Activated T-cell treated with anti-CD3 and anti-CD28 coated beads, Interleukin-2, amount 50 U/mL, for 72 hours (primary cell): ENCODE measurements at places on chromosomes 3 and 15.
A peak's percentile ranks its signal among the peaks of the same experiment; 100 is the strongest.

GRCh38 chr15:42704492-42704926, 32.4 kb downstream of the CDAN1 start:
- peak; percentile 66 for DNase-seq

DNA sequence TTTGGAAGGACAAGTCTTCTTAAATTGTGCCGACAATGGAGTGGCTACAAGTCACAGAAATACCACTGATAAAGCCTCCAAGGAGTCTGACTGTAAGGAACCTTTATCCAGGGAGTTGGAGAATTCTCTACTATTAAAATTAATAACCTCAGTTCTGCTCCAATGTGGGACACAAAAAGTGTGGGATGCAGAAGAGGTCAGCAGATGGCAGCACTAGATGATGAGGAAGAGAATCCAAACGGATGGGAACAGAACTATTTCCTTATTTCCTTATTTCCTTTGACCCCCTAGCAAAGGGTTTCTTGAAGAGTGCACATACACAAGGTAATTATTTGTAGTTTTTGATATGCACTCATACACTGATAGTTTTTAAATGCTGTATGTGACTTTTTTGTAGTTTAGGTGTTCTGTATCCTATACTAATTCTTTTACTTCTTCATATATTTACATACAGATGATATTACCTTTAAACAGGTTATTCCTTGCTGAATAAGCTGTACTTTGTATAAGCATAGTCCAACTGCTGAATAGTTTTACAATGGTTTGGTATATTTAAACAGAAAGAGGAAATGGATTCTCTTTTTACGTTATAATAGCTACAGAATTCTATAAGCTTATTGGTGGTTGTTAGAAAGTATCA, 25.6 kb upstream of the NLGN1 start:
- DNase-seq: no peak

GRCh38 chr3:32698506-32698905, 13.5 kb downstream of the CNOT10 start:
- no peak for DNase-seq

GRCh38 chr3:67790043-67790442, 135.6 kb upstream of the SUCLG2 start:
- peak; percentile 42 for DNase-seq

- no peak for DNase-seq
These were observed 15.9 kb downstream of the RFX7 start for GRCh38 chr15:56227780-56228179.
